ENCODE measurements at places on chromosomes 3 and 15.

- no peak for DNase-seq
Observed at GRCh38 chr3:172203522-172204258, 164.3 kb downstream of the FNDC3B start.

DNA sequence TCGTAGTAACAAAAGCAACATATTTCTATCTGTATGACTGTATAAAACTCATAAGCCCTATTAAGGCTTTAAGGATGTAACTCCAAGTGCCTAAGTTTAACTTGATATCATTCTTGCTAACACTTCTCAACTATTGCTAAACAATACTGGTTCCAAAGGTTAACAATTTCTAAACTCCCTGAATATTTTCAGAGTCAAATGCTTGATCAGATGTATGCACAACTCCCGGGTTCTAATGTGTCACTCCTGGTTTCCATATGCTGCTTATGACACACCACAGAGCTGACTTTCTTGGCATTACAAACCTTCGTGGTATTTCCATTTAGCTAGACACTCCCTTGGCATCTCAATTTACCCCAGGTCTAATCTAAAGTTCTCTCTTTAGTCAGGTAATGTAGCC is 26.3 kb downstream of the DZIP1L start:
- no peak for DNase-seq

DNA sequence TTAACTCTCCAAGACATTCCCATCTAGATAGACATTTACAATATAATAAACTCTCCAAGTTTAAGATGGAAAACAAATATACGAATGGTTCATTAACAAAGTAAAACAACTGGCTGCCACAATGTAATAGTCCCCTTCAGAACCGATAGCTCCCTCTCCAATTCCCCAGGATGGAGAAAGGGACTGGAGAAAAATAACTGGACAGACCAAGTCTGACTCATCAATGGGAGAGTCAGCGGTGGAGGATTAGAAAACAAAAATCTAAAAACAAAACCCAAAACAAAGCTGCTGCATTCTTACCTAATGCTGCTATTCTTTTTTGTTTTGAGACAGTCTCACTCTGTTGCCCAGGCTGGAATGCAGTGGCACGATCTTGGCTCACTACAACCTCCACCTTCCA is 468.1 kb downstream of the SHQ1 start:
- DNase-seq: no peak

GRCh38 chr15:35713733-35714132 is 167.8 kb upstream of the DPH6 start:
- no peak for DNase-seq

GRCh38 chr15:74042603-74043424 is 39.5 kb downstream of the GOLGA6A start:
- no peak for DNase-seq

DNA sequence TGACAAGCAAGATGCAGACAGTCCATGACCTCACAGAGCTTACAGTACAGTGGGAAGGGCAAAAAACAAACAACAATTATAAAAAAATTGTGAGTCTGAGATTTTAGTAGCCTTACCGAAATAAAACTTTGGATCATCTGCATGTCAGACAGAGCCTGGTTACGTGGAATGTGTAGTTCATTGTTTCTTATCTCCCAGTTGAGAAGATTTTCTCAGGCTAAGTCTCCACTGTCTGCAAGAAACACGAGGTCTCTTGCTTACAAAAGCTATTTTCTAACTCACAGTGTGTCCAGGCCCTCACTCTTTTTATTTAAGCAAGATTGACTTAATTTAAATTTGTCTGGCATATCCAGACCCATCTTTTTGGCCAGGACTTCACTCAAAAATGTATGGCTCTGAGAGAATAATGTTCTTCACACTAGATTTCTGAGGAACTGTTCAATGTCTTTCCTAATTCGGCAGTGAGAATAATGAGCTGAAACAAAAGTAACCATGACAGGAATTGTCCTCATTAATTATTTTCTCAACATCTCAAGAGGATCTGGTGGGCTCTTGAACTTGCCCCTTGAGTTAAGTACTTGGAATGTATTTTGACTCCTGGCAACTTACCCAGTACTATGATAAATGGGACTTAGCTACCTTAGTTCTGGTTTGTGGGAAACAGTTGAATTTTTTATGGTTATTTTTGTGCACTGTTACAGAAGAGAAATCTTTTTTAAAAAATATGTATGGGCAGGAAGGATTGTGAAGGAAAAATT is 265.1 kb upstream of the COL8A1 start:
- DNase-seq: no peak

DNA sequence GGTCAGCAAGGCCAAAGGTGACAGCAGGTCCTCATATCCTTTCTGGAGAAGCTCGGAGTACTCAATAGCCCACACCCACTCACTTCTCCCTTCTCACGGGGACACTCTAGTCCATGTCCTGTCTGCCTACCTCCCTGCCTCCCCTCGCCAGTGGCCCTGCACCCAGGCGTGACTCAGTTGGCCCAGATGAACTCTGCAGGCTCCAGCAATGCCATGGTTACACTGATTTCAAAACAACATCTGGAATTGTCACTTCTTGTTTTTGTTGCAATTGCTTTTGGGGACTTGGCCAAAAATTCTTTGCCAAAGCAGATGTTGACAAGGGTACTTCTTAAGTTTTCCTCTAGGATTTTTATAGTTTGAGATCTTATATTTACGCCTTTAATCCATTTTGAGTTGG is 13.0 kb downstream of the IL16 start:
- no peak for DNase-seq

DNA sequence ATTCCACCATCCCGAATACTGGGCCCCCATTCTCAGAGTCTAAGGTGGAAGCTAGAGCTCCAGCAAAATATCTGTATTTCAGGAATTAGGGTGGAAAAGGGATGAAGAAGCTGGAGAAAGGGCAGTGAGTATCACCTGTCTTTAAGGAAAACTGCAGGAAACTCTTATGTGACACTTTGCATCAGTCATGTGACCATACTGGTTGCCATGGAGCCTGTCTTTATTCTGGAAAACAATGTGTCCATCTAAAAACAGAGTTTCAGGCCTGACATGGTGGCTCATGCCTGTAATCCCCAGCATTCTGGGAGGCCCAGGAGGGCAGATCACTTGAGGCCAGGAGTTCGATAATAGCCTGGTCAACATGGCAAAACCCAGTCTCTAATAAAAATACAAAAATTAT is 52.9 kb upstream of the FSIP1 start:
- no peak for DNase-seq

GRCh38 chr3:147775816-147776530 is 366.8 kb downstream of the ZIC1 start:
- no peak for DNase-seq

GRCh38 chr3:10189557-10190354 is 25.0 kb downstream of the IRAK2 start:
- peak; percentile 43 for DNase-seq

GRCh38 chr3:140899363-140899762 is 42.3 kb upstream of the SLC25A36 start:
- DNase-seq: no peak

GRCh38 chr3:99172736-99173657 is 271.5 kb upstream of the DCBLD2 start:
- peak; percentile 3 for DNase-seq

GRCh38 chr3:9809615-9810432 is at the start of gene TTLL3:
TTLL3 (plus strand) TSS chr3:9810262; CDS start chr3:9810662, 400 bp downstream.
- DNase-seq: peak; percentile 10

DNA sequence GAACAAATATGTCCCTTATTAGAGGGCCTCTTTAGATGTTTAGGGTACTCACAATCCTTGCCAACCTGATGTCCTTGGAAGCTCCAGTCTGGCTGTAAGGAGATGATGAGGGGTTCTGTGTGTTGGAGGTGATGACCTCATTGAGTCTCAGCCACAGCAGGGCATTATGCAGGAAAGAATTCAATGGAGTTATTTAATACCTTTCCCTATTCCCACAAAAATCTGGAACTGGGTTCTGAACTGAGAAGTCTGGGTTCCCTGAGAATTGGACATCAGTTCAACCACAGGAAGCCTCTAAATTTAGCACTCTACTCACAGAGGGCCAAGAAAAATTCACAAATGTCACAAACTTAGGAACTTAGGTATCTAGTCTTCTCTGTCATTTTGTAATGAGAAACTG is 36.9 kb downstream of the SLC35A5 start:
- no peak for DNase-seq

DNA sequence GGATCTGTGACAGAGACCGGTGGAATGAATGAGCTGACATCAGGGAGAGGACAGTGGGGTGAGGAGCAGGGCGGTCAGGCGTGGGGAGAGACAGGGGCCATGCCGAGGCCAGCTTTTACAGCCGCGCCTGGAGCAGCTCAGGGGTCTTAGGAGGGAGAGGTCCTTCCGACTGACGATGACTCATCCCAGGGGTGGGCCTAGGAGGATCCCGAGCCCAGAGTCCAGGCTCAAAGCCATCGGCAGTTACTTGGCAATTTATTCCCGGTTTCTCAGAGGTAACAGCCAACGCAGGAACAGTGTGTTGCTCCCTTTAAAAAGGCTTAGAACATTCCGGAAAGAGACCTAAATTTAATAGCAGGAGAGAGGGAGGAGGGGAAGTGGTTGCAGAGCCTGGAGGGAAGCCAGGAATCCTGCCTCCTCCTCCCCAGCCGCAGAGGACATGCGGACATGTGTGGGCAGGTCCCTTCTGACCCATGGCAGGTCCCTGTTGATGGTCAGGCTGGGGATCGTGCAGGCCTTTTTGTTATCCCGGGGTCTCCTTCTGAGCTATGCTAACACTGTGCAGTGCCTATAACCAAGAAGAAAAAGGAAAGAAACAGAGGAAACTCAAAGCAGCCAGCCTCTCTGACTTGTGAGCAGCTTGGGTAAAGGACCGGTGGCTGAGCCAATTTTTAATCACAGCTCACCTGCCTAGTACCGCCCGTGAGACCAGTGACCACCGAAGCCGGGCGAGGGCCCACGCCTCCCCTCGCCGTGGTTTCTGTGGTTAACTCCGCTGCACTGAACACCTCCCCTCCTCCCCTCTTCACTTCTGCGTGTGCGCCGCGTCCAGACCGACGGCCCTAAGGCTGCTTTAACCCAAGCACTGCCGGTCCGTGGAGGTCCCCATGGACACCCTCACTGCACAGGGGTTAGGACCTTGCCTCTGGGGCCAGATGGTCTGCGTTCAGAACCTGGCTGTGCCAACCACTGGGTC is 392.4 kb upstream of the PROK2 start:
- no peak for DNase-seq

GRCh38 chr3:18134386-18135059 is 290.6 kb downstream of the SATB1 start:
- DNase-seq: no peak

GRCh38 chr3:115040246-115040645 is 106.8 kb downstream of the ZBTB20 start:
- DNase-seq: no peak

GRCh38 chr15:63915873-63916771 is 82.4 kb upstream of the HERC1 start:
- DNase-seq: no peak

- no peak for DNase-seq
Observed at GRCh38 chr3:42831321-42831713, 22.1 kb downstream of the ACKR2 start.

GRCh38 chr15:38696109-38696727 is 131.6 kb upstream of the RASGRP1 start:
- no peak for DNase-seq

DNA sequence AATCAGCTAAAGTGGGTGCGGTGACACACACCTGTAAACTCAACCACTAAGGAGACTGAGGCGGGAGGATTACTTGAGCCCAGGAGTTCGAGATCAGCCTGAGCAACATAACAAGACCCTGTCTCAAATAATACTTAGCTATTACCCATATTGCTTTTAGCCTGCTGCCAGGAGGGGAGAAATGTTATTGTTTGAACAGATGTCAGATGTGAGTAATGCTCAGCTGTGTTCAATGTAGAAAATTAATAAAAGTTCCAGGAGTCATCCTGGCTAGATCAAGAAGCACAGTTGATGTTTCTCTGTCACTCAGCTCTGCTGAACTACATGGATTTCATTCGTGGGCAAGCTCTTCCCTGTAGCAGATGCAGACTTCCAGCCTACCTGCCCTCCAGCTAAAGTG is 22.2 kb downstream of the LSM3 start:
- DNase-seq: no peak

- no peak for DNase-seq
Observed at GRCh38 chr3:72460205-72461174, 387.8 kb downstream of the SHQ1 start.

DNA sequence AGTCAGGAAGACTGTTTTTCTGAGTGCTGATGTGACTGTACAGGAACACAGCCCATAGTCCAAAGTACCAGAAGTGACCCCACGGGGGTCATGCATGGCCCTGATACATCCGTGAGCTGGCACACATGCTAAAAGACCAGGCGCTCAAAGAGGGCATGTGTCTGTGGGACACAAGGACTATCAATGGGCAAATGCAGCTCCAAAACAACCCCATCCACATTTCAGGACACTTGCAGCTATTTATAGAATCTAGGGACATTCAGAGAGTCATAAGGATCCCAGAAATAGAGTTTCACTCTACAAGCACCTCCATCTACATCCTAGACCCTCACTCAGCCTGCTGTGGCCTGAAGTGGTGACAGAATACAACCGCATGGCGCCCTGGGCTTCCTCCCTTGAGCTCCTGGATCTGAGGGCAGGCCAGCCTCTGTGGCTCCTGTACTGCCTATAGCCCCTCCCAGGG is 17.0 kb downstream of the SLC25A20 start:
- no peak for DNase-seq
